Posterior vena cava (tissue), 2 donors: ENCODE measurements at places on chromosomes 3 and 15. TPM values are rescaled to one million over a fixed set of nuclear protein-coding genes. Genes with fewer than 3 reads are reported as not detected.

The CHRD gene
- total RNA-seq = 32.6 TPM

The ADGRG7 gene
- total RNA-seq = not detected

The TIMP4 gene
- total RNA-seq = 17.0 TPM

The NTRK3 gene
- total RNA-seq = 94.1 TPM

The CERS3 gene
- not detected for total RNA-seq

The CHD2 gene
- total RNA-seq = 94.5 TPM

The PPP4R2 gene
- total RNA-seq = 50.1 TPM

The SPINK8 gene
- total RNA-seq = not detected

The BOC gene
- 86.8 TPM for total RNA-seq

The CKMT1A gene
- total RNA-seq = not detected

The CYP8B1 gene
- total RNA-seq = 0.10 TPM

The CFAP100 gene
- not detected for total RNA-seq

The COL6A5 gene
- total RNA-seq = not detected

The PGBD4 gene
- total RNA-seq = 1.2 TPM

The STX19 gene
- total RNA-seq = not detected

The CPNE4 gene
- not detected for total RNA-seq

The CEP19 gene
- total RNA-seq = 1.3 TPM

The FETUB gene
- total RNA-seq = 0.79 TPM
